HuH-7.5 (cell line): ENCODE measurements at places on chromosomes 5 and 9.

DNA sequence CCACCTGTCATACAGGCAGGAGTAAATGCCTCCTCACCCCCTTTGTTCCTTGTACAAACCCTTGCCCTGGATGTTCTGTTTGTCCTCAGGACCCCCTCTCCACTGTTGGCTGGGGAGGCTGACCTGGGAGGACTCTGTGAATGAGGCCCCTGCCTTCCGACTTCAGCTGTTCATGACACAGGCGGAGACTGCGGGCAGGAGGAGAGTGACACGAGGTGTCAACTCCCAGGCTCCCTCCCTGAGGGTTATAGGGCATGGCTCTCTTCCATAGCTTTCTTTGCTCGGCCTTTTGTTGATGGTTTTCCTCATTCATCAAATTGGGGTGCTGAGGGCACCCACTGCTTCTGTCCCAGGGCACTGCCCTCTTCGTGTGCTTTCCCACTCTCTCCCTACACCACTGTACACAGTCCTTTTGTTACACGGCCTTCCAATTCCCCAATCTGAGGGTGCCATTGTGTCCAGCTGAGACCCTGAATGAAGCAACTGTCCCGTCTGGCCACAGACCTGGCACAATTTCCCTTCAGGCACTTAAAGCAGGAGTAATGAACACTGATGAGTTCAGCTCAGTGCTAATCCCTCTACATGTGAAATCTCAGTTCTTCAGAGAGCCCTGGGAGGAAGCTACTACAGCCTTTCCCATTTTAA is 33.8 kb downstream of the KCNIP1 start:
- DNase-seq = no peak

DNA sequence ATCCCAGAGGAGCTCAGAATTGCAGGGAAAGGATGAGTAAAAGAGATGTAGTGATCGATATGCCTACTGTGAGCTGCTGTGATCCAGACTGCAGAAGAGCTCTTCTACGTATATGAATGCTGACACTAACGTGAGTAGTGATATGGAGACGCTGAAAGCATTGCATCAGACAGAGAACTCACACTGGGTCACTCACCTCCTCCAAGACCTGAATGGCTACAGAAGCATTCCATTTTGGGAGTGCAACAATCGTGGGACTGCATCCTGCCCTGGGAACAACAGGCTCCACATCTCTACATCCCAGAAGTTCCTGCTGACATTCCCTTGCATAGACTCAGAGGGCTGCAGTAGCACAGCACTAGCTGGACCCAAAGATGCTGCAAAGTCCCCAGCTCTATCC is 755.9 kb upstream of the MEF2C start:
- DNase-seq = no peak

- DNase-seq = no peak
Measured at GRCh38 chr5:6544561-6544935, 88.3 kb downstream of the NSUN2 start.

- DNase-seq = no peak
Measured at GRCh38 chr5:7010591-7010990, 297.4 kb downstream of the TENT4A start.

DNA sequence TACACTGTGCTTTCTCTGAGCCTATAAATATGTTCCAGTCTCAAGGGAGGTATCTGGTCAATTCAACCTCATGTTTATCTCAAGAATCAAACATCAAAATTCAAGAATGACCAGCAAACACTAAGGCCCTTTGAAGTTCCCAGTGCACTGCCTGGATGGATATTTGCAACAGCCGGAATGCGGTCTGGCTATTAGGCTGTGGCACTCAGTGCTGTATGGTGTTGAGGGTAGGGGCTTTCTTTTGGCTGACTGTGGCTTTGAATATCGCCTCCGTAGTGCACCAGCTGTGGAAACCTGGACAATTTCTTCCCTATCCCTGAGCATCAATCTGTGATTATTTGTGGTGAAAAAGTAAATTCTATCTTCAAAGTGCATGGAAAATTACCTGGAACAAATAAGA is 220.4 kb downstream of the BRINP1 start:
- no peak for DNase-seq

DNA sequence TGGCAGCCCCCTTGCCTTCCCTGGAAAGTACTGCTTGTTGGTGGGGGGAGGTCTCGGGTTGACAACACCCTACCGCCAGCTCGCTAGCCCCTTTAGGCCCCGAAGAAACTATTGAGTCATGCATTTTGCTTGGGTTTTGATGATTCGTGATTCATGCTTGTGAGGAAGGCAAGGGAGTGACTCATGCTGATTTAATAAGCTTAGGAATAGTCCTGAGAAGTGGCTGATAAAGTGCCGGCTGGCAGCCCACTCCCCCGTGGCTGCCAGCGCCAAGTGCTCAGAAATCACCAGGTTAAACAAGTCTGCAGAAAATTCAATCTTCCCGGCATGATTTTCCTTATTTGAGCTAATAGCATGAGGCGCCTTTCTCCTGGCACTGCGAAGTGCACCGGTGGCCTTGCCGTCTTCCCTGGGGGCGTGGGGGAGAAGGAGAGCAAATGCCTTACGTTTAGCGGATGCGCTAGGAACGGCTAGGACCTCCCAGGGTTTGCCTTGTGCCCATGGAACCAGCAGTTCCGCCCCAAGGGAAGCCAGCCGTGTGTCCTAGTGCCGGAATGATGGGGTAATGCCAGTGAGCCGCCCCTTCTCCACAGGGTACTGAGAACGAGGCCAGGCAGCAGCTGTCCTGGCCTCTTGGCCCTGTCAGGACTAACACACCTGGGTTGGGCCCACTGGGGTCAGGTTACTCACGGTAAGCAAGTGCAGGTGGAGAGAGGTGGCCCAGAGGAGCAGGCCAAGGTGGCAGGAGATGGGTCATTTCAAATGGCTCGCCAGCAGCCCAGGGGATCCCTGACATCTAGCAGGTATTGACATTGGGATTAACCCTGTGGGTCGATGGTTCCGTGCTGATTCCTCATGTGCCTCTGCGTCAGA is 151.9 kb downstream of the MACROH2A1 start:
- DNase-seq = no peak

DNA sequence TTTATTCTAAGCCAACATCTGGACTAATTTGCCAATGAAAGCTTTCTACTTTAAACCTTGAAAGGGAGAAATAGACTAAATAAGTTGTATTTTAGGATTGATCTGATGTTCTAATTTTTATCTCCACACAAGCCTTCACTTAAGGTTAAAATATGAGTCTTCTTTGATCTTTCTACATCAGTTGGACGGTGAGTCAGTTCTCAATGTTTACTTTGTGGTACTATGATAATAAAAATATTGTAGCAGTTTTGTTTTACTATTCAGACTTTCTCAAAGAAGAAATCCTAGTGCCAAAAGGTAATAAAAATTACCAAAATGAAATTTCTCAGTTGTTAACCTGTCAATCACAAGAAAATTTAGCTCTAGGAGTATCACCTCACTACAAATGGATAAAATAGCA is 203.5 kb upstream of the RGMB start:
- DNase-seq = no peak

DNA sequence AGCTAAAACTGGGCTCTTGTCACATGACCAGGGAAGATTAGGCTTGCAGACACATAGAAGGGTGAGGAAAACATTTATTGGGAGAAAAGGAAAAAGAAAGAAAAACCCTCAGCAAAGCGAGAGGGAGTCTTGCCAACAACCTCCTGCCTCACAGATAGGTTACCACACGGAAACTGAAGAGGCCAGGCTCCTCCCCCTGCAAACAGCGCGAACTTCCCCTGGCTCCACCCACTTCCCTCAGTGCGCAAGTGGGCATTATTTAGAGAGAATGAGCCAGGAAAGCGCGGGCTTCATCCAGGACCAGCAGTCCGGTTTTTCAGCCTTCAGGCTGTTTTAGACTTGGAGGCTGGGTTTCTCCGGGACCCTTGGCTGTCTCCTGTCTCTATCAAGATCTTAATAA is 70.3 kb downstream of the STK32A start:
- no peak for DNase-seq

DNA sequence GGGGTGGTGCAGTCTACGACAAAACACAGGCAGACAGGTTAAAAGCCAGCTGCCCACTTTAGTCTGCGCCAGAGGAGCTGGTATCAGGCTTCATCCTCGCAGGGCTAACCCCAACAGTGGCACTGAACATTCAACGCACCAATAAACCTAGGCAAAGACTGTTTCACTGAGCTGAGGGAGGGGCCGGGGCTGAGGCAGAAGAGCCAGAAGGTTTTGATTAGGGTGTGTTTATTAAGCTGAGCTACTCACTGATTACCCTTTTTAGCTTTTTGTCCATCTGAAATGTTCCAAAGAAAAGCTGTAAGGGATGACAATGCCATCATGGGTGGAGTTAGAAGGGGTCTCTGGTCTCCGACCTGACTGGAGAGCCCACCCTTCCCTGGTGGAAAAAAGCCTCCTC is 1.4 kb downstream of the ZMYND19 start:
- no peak for DNase-seq

GRCh38 chr5:39648848-39649227 is 224.1 kb upstream of the DAB2 start:
- DNase-seq = no peak

DNA sequence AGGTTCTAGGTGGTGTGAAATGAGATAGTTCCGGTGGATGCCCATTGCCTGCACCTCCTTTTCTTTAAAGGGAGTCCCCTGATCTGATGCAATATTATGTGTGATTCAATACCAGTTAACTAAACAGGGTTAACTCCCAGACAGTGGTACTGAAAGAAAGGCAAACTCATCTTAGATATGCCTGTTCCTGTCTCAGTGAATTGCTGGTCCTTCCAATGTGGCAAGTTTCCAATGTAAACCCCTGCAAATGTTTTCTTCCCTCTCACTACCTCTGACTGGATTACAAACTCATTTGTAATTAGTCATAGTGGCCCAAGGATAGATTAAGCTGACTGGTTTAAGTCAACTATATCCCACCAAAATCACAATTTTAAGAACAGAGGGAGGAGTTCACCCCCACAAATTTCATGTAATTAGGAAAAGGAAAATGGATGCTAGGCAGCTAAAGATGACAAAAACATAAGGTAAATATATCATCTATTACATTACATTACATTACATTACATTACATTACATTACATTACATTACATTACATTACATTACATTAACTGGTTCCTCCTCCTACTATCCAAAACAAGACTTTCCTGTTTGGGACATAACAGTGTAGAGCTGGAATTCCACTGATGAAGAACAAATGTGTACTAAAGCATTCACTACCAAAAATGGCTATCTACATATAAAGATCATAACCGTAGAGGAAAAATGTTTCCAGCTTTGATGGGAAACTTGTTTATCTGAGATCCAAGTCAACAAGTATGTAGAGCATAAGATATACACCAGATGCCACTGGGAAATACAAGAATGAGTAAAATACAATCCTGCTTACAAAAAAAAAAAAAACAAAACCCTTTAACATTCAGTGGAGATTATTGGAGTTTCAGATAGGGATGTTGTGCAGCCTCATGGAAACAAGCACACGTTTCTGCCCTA is 121.5 kb upstream of the SNX2 start:
- DNase-seq = peak; percentile 4

DNA sequence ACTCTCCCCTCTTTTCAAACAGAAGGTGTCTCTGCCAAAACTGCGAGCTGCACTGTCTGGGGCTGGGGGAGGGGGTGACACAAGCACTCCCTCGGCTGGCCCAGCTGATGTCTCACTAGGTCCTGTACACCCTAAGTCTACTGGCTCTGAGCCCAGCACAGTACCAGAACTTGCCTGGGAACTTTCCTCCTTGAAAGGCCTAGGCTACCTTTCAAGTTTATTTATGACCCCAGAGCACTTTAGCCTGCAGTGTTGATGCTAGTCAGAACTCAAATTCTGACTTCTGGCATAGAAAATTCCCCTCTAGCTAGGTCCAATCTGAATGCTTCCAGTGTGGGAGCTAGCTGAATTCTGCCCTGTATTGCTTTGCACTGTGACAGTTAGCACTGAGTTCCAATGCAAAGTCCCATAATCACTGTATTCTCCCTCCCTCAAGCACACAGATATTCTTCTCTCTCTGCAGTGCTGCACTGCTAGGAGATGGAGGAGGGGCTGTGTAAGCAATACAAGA is 10.5 kb downstream of the LURAP1L start:
- DNase-seq = no peak

DNA sequence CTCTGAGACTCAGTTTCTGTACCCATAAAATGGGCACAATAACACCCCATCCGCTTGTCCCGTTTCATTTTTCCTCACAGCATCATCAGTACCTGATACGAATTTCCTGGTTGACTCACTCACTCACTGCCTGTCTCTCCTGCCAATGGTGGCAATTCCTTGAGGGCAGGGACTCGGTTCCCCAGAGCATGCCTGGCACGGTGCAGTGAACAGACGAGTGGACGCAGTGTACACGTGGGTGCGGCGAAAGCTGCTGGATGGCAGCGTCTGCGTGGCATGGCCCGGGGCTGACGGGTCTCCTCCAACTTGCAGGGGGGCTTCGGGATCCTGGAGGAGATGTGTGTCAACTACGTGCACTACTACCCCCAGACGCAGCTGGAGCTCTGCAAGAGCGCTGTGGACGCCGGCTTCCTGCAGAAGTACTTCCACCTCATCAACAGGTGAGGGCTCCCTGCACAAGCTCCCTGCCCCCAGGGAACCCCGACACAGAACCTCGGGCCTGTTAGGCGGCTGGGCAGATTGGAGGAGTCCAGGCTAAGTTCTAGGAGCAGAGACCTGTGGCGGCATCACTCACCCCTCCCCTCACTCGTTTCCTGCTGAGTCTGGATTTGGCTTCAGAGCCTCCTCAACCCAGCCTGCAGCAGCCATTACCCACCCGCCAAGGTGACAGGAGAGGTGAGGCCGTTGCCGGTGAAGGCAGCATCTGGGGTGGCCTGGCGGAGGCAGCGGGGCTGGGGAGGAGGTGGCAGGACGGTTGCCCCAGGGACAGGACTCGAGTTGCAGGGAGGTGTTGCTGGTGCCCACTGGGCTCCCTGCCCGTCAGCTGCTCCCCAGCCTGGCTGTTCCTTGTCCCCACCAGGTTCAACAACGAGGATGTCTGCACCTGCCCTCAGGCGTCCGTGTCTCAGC is 20.3 kb downstream of the DBH start:
- DNase-seq = no peak

GRCh38 chr9:69674112-69674685 is 2.0 kb upstream of the APBA1 start:
- DNase-seq = no peak

GRCh38 chr9:111926421-111926875 is 29.8 kb downstream of the UGCG start:
- DNase-seq = no peak

- DNase-seq = no peak
Measured at GRCh38 chr5:173866243-173866857, 21.8 kb upstream of the CPEB4 start.

DNA sequence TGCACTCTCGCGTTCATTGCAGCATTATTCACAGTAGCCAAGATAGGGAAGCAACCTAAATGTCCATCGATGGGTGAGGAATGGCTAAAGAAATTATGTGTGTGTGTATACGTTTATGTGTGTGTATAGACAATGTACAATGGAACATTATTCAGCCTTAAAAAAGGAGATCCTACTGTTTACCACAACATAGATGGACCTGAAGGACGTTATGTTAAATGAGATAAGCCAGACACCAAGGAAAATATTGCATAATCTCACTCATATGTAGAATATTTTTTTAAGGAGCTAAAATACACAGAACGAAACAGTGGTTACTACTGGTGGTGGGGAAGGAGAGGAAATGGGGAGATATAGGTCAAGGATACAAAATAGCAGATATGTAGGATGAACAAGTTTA is 2.4 kb downstream of the KIF2A start:
- no peak for DNase-seq
